ENCODE measurements at places on chromosomes 13 and 19. TPM values are rescaled to one million over a fixed set of nuclear protein-coding genes. Genes with fewer than 3 reads are reported as not detected.

Gene SULT2B1
- not detected for total RNA-seq

Gene CXCL17
- total RNA-seq = not detected

Gene WIZ
- 5.6 TPM for total RNA-seq

Gene DAND5
- total RNA-seq = under 0.01 TPM

Gene CLEC17A
- total RNA-seq = not detected

Gene ZNF667
- total RNA-seq = 1.5 TPM

Gene NCR1
- total RNA-seq = not detected

Gene SELENOV
- total RNA-seq = not detected

Gene MYO9B
- total RNA-seq = 36.5 TPM

Gene PEX11G
- 1.3 TPM for total RNA-seq

Gene ZNF552
- 8.5 TPM for total RNA-seq

Gene PLA2G4C
- total RNA-seq = 44.0 TPM

Gene ZNF766
- 8.7 TPM for total RNA-seq

Gene ZNF490
- total RNA-seq = 6.9 TPM

Gene SIGLEC12
- total RNA-seq = not detected

Gene CD79A
- not detected for total RNA-seq

Gene CYP2A7
- total RNA-seq = not detected

Gene CAB39L
- 6.3 TPM for total RNA-seq

Gene RAX2
- total RNA-seq = not detected

Gene KIR2DL3
- not detected for total RNA-seq

Gene ZC3H13
- 7.8 TPM for total RNA-seq

Gene ZSCAN5B
- not detected for total RNA-seq

Gene ZNF507
- 8.9 TPM for total RNA-seq

Gene SERPINE3
- total RNA-seq = not detected

Data from lung microvascular endothelial cell (primary cell).